ENCODE measurements at places on chromosomes 1 and 21.

GRCh38 chr21:35905096-35905962 is 155.0 kb downstream of the SETD4 start:
- DNase-seq = no peak

DNA sequence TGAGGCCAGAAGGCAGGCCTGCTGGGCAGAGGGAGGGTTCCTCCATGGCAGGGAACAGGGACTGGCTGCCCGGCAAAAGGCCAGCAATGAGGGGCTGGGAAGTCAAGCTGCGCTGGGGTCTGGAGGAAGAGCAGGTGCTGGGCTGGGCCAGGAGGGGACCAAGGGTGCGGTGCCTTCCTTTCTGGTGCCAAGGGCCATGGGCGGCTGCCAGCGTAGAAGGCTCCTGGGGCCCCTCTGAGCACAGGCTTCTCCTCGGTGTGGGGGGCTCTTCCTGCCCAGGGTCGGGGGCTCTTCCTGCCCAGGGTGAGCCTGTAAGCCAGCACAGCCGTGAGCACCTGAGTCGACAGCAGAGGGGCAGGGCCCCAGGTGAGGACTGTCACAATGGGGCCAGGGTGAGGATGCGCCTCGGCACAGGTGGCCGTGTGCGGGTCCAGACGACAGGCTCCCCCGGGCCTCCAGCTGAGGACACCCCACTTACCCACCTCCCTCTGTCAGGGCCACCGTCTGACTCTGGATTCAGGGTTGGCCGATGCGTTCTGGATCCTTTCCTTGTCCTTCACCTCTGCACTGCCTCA is 10.7 kb upstream of the DNMT3L start:
- DNase-seq = no peak

DNA sequence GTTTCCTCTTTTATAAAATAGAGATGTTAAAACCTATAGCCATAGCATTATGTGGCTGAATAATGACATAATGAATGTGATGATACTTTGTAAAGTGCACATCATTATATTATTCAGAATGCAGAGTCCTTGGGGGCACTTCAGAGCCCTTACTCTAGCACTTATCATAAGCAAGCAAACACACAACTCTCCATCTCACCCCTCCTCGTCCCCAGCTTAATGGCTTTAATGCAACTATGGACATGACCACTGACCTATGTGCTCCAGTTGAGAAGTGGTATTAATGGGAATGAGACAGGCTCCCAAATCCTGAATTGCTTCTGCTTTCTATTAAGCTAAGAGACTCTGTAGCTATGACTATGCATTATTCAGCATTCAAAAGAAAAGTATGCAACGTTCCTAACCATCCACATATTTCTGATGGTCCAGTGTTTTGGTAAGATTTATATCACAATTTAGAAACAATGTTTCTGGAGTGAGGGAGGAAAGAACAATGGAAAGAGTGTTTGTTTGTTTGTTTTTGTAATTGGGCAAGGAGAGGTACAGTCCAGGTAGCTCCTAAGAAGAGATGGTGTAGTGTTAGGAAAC is 194.0 kb upstream of the PLXNA2 start:
- no peak for DNase-seq

GRCh38 chr1:6891781-6892579 is 106.7 kb downstream of the CAMTA1 start:
- DNase-seq = no peak

GRCh38 chr1:179761846-179762640 is 19.0 kb downstream of the FAM163A start:
- DNase-seq = no peak

- no peak for DNase-seq
Measured at GRCh38 chr1:3921765-3922164, 21.7 kb upstream of the C1orf174 start.

DNA sequence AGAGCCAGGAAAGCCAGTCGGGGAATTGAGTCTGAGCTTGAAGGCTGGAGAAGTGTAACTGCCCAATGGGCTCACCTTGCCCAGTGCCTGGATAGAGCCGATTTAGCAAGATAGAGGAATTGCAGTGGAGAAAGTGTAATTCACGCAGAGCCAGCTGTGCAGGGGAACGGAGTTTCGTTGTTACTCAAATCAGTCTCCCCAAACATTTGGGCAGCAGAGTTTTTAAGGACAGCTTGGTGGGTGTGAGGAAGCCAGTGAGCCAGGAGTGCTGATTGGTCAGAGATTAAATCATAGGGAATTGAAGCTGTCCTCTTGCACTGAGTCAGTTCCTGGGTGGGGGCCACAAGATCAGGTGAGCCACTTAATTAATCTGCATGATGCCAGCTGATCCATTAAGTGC is 28.4 kb upstream of the NLRP3 start:
- no peak for DNase-seq

DNA sequence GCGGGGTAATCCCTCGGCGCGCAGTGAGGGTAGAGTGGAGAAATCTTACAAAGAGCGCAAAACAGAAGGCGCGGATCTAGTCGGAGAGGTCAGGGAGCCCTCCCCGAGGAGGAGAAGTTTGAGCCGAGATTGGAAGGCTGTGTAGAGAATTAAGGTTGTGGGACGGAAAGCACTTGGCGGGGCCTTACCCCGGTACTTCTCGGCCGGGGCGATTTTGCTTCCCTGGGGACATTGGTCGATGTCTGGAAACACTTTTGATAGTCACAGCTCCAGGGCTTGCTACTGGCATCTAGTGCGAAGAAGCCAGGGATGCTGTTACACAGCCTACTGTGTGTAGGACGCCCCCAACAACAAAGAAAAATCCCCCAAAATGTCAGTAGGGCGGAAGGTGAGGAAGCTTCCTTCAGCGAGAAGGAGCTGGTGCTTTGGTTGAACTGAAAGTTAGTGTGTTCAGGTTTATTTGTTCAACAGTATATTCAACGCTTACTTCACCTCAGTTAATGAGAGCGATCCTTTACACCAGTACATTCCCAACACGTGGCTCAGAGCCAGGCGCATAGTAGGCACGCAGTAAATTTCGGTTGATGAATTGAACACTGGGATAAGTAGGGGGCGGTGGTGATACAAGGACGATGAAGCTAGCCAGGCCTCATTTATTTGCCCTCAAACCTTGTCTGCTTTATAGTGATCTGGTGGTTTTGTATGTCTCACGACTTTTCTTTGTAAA is 807 bp downstream of the CEP85 start:
- no peak for DNase-seq

GRCh38 chr1:236520445-236521005 is 3.3 kb upstream of the LGALS8 start:
- no peak for DNase-seq

DNA sequence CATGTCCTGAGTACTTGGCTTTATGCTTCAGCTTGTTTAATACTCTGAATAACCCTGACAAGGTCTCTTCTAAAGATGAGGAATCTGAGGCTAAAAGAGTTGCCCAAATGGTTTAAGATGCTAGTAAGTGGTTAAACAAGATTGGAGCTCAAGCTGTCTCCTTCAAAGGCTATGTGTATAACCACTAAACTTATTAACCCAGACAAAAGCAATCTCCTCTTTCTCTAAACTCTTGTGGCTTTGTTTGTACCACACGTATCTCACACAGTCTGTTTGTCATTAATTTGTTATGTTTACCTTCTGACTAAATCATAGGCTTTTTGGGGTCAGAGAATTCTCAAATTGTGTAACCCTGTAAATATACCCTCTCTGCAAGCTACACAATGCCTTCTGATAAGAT is 89.9 kb downstream of the HMCN1 start:
- no peak for DNase-seq

DNA sequence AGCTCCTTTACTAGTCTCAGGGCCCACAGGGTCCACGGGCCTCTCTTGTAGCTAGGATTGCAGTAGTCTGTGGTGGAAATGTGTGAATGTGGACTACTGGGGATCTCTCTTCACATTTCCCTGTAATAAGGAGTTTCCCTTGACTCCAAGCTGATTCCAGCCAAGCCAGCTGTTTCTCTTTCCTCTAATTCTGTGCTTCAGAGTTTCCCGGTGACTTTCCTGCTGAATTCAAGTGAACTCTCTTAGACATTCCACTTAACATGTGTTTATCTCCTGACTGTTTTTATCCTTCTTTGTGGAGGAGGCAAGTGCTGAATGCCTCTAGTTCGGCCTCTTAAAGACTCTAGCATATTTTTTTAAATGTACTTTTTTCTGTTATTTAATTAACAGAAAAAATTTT is 354.0 kb upstream of the RGS18 start:
- DNase-seq = no peak

GRCh38 chr1:7469255-7469938 is 301.7 kb upstream of the VAMP3 start:
- DNase-seq = peak; percentile 41

- no peak for DNase-seq
Measured at GRCh38 chr1:23337869-23338268, 6.2 kb downstream of the HNRNPR start.

GRCh38 chr1:37094302-37094701 is 60.0 kb upstream of the GRIK3 start:
- DNase-seq = no peak

- DNase-seq = no peak
Measured at GRCh38 chr1:111990026-111990877, 784 bp upstream of the KCND3 start.

DNA sequence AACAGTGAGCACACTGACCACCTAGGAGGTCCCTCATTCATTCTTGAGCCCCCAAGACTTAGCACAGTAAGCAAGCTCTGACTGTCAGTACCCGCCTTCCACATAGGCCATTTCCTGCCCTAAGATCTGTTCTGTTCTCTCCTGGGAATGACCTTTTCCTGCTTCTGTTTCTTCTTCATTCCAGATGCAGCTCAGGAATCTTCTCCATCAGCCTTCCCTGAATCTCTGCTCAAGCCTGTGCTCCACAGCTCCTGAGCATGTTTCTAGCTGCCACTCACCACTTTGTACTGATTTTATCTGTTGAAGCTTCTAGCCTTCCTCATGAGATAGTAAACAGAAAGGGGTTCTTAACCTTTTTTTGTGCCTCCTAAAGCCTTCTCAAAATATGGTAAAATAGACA is 56.6 kb downstream of the ZNF281 start:
- no peak for DNase-seq

GRCh38 chr1:115160728-115161127 is 71.4 kb upstream of the TSPAN2 start:
- no peak for DNase-seq

GRCh38 chr1:222889440-222889839 is 74.6 kb downstream of the DISP1 start:
- DNase-seq = no peak

GRCh38 chr1:9371391-9371935 is 78.8 kb downstream of the SPSB1 start:
- DNase-seq = peak; percentile 74

DNA sequence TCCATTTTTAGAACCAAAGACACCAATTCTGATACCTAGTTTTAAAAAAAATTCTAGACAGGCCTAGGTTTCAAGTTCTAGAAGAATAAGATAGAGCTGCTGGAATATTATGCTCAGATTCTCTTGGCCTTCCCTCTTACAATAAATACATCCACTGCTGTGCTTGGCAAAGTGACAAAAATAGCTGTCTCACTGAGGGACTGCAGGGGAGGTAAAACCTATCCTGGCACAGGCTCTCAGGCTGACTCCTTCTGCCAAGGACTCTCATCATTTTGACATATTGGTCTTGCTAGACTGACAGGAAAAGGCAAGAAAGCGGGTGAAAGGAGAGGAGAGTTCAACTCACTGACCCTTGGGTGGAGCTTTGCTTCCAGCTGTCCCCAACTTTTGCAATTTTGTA is 197.0 kb upstream of the LHX8 start:
- no peak for DNase-seq

DNA sequence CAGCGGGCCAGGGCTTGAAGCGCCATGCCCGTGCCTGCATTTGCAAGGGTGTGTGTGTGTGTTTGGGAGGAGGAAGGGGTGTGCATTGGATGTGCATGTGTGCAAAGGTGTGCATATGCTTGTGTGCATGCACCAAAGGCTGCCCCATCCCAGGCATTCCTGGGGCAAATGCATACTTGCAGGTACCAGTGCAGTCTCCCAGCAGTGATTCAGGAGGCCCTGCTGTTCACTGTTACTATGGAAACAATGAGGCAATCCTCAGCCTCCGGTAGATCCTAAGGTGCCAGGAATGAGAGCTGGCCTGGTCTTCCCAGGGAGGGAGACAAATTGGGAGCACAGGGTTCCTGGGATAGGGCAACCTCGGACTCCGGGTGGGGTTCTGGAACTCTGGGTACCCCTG is 7.5 kb upstream of the FNDC5 start:
- no peak for DNase-seq

DNA sequence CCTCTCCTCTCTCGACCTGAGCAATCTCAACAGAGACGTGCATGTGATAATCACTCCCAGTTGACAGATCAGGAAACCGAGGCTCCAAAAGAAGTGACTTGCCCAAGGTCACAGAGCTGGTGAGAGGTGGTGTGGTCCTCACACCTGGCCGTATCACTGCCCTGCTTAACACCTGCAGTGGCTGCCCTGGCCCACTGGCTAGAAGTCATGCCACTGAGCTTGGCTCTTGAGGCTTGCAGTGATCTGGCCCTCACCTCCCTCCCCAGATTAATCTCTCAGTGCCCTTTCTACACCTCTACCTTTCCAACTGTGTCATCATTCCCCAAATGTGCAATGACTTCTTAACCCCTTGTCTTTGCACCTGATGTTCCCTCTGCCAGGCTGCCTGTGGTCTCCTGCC is 38.8 kb downstream of the CDCP2 start:
- DNase-seq = no peak

DNA sequence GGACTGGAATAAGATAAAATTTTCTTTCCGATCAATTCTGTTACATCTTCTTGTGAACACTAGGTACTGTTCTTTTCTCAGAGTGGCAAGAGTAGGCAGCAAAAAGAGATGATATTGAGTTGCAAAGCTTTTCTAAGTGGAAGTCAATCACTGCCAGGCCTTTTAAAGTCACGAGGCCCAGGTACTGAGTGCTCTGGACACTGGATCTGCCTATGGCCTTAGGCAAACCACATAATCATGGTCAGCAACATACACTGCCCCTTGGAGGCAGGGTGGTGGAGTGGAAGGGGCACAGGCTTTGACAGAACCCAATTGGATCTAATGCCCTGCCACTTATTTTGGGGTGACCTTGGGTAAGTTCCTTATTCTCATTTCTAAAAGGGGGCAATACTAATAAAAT is 41.5 kb downstream of the TSEN15 start:
- DNase-seq = no peak

DNA sequence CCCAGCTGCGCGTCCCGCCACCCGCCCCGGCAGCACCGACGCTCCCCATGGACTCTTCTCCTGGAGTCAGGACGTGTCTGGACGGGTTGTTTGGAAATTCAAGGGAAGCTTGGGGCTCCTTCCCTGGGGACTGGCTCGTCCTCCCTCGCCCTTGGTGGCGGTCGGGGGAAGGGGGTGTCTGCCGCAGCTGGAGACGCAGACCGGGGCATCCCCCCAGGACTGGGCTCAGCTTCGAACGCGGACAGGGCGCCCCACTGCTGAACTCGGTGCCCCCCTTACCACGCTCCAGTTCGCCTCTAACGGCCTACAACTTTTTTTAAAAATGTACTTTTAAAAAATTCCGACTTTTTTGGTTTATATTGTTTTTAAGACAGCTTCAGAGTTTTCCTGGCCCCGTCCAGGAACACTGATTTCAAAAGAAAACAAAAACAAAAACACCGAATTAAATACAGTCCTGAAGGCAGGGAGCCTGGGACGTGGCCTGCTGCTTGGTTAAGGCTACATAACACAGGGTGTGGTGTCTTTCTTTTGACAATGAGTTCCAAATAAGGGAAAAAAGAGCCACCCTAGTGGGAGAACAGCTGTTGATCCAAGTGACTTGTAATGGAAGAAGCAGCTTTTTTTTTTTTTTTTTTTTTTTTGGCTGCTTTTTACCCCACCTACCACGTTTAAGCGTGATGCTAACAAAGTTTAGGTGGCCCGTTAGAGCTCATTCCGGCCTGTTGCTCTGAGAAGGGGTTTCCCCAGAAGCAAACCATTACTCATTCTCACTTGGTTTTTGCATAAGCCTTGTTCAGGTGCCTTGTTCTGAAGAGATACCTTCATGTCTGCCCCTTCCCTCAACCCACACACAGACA is 862 bp upstream of the DIPK1A start:
- DNase-seq = peak; percentile 4
